Purkinje cell (primary cell): ENCODE measurements at places on chromosomes 3 and 15. TPM values are rescaled to one million over a fixed set of nuclear protein-coding genes. Genes with fewer than 3 reads are reported as not detected.

The INSYN1 gene
- 1.6 and 3.0 TPM in 2 replicates for polyA plus RNA-seq

The KLHL24 gene
- polyA plus RNA-seq, result 13.1 and 15.4 TPM in 2 replicates

The FGD5 gene
- polyA plus RNA-seq, result 0.09 and 0.57 TPM in 2 replicates

The ALG1L2 gene
- 0.46 and 0.47 TPM in 2 replicates for polyA plus RNA-seq

The SNTN gene
- 3.5 TPM in 1 of 2 replicates, not detected in the other for polyA plus RNA-seq

The CPLX3 gene
- polyA plus RNA-seq, result 2.4 TPM in 1 of 2 replicates, not detected in the other

The GUCA1C gene
- not detected in 2 replicates for polyA plus RNA-seq

The AADAC gene
- polyA plus RNA-seq, result not detected in 2 replicates

The NANOGP8 gene
- not detected in 2 replicates for polyA plus RNA-seq

The PAK2 gene
- 9.3 and 10.5 TPM in 2 replicates for polyA plus RNA-seq

The GOLGA8G gene
- polyA plus RNA-seq, result not detected in 2 replicates

The SH3GL3 gene
- polyA plus RNA-seq, result 2.9 and 22.6 TPM in 2 replicates

The NPAP1 gene
- polyA plus RNA-seq, result 0.47 TPM in 1 of 2 replicates, not detected in the other

The KLHL18 gene
- polyA plus RNA-seq, result 16.3 and 18.5 TPM in 2 replicates

The STRIT1 gene
- polyA plus RNA-seq, result not detected in 2 replicates

The CPN2 gene
- not detected in 2 replicates for polyA plus RNA-seq

The FEZF2 gene
- 3.8 TPM in 1 of 2 replicates, not detected in the other for polyA plus RNA-seq

The VIPR1 gene
- 0.41 and 6.1 TPM in 2 replicates for polyA plus RNA-seq

The POPDC2 gene
- polyA plus RNA-seq, result not detected in 2 replicates

The TMEM40 gene
- polyA plus RNA-seq, result not detected in 2 replicates

The SYNM gene
- polyA plus RNA-seq, result 5.0 and 8.4 TPM in 2 replicates

The RASGRP1 gene
- polyA plus RNA-seq, result 2.1 and 12.9 TPM in 2 replicates

The MOBP gene
- 2.7 and 4.5 TPM in 2 replicates for polyA plus RNA-seq

The ALPK3 gene
- not detected in 2 replicates for polyA plus RNA-seq

The TIMP4 gene
- 21.4 and 31.7 TPM in 2 replicates for polyA plus RNA-seq

The CTXN2 gene
- 3.8 and 4.9 TPM in 2 replicates for polyA plus RNA-seq

The SLC6A11 gene
- 0.35 and 1.9 TPM in 2 replicates for polyA plus RNA-seq

The HDC gene
- polyA plus RNA-seq, result 1.2 and 2.6 TPM in 2 replicates

The FAM174B gene
- polyA plus RNA-seq, result 47.9 and 62.1 TPM in 2 replicates

The A4GNT gene
- not detected in 2 replicates for polyA plus RNA-seq

The B3GALNT1 gene
- polyA plus RNA-seq, result 54.1 and 62.5 TPM in 2 replicates

The CYP8B1 gene
- not detected in 2 replicates for polyA plus RNA-seq

The HES1 gene
- polyA plus RNA-seq, result 7.5 and 8.4 TPM in 2 replicates

The LRRC2 gene
- 0.04 and 1.6 TPM in 2 replicates for polyA plus RNA-seq

The DPPA4 gene
- polyA plus RNA-seq, result not detected in 2 replicates

The CCDC13 gene
- polyA plus RNA-seq, result 1.3 and 5.1 TPM in 2 replicates

The THRB gene
- 5.6 and 14.8 TPM in 2 replicates for polyA plus RNA-seq

The CACNA2D2 gene
- 39.3 and 63.3 TPM in 2 replicates for polyA plus RNA-seq

The NXPE3 gene
- 29.7 and 35.0 TPM in 2 replicates for polyA plus RNA-seq

The SCAMP5 gene
- polyA plus RNA-seq, result 36.5 and 48.3 TPM in 2 replicates

The ATP13A4 gene
- 1.9 TPM in 2 replicates for polyA plus RNA-seq

The GOLGA6A gene
- not detected in 2 replicates for polyA plus RNA-seq

The MESP2 gene
- not detected in 2 replicates for polyA plus RNA-seq
